ENCODE measurements at places on chromosomes 7 and 10.

- DNase-seq: peak; percentile 19
Observed at GRCh38 chr10:121927318-121927840, 452 bp downstream of the ATE1 start.

- DNase-seq: no peak
Observed at GRCh38 chr10:92918603-92919002, 70.3 kb downstream of the EXOC6 start.

- no peak for DNase-seq
Observed at GRCh38 chr10:100875484-100876166, 37.1 kb upstream of the SLF2 start.

DNA sequence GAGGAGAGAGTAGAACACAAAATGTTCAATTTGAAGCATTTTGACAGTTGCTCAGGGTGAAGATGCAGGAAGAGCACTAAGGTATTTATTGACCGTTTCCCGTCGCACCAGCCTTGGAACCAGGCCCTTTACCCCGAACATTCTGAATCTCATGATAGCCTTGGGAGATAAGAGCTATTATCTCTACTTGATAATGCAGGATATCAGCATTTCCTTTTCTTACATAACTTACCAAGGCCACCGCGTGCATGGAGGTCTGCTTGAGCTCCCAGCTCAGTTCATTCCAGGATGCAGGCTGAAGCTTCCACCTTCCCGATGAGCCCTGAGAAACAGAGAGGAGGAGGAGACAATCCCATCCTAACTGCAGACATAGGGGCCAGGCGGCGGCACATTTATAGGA, 324.2 kb upstream of the COBL start:
- no peak for DNase-seq

- no peak for DNase-seq
Observed at GRCh38 chr10:19904202-19904661, 88.0 kb downstream of the PLXDC2 start.

DNA sequence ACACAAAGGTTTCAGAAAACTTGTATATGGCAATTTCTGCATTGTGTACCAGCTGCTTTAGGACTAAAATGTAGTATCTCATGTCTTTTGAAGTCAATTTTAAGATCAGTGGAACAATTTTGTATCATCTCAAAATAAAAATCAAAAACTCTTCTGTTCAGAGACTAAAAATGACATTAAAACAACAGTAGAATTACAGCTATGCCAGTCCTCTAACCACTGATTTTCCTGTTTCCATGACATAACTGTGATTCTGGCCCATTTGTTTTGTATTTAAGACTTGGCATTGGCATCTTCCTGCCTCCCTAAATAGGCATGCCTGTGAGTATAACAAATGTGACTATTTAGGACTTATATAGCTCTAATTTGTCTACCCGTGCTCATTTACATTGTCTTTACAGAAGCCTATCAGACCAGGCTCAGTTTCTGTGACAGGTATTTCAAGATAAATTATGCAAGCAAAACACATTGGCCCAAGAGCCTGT, 29.1 kb upstream of the VPS41 start:
- no peak for DNase-seq

All from NCI-H345 (cell line).